H4 (cell line): ENCODE measurements at places on chromosomes 1 and 21. TPM values are rescaled to one million over a fixed set of nuclear protein-coding genes. Genes with fewer than 3 reads are reported as not detected.

CRB1 gene
- total RNA-seq = not detected in 2 replicates

VWA5B1 gene
- not detected in 2 replicates for total RNA-seq

CRP gene
- not detected in 2 replicates for total RNA-seq

RGS8 gene
- total RNA-seq = not detected in 2 replicates

CASP9 gene
- 10.3 and 17.0 TPM in 2 replicates for total RNA-seq

STPG1 gene
- total RNA-seq = 1.9 and 3.0 TPM in 2 replicates

RNU1-1 gene
- total RNA-seq = not detected in 2 replicates

TRIM67 gene
- total RNA-seq = not detected in 2 replicates

RAB25 gene
- total RNA-seq = 0.19 TPM in 1 of 2 replicates, not detected in the other

NBPF20 gene
- total RNA-seq = 0.25 and 1.2 TPM in 2 replicates

SLAMF1 gene
- not detected in 2 replicates for total RNA-seq

SIPA1L2 gene
- total RNA-seq = 7.5 and 10.6 TPM in 2 replicates

KRTAP10-3 gene
- total RNA-seq = not detected in 2 replicates

CYP4Z1 gene
- total RNA-seq = not detected in 2 replicates

TMEM269 gene
- 0.04 and 0.08 TPM in 2 replicates for total RNA-seq

PAPPA2 gene
- total RNA-seq = 2.0 and 2.1 TPM in 2 replicates

OR2G3 gene
- total RNA-seq = not detected in 2 replicates

C1orf210 gene
- total RNA-seq = not detected in 2 replicates

PTGER3 gene
- 0.50 and 2.4 TPM in 2 replicates for total RNA-seq

TAS1R1 gene
- not detected in 2 replicates for total RNA-seq

MAB21L3 gene
- not detected in 2 replicates for total RNA-seq

LRRC39 gene
- 0.06 TPM in 1 of 2 replicates, not detected in the other for total RNA-seq

AMY2A gene
- total RNA-seq = not detected in 2 replicates

RBM34 gene
- total RNA-seq = 43.4 and 76.4 TPM in 2 replicates

PARK7 gene
- 192 and 237 TPM in 2 replicates for total RNA-seq

NGF gene
- not detected in 2 replicates for total RNA-seq

TRNP1 gene
- total RNA-seq = 3.1 and 3.3 TPM in 2 replicates

SYT6 gene
- total RNA-seq = not detected in 2 replicates

NUDT4B gene
- 6.2 and 12.2 TPM in 2 replicates for total RNA-seq

SPRR1B gene
- total RNA-seq = not detected in 2 replicates

VANGL2 gene
- 1.2 and 1.8 TPM in 2 replicates for total RNA-seq
